ENCODE measurements at places on chromosomes 5 and 9.

- no peak for DNase-seq
Observed at GRCh38 chr9:26132746-26133312, 454.6 kb upstream of the TUSC1 start.

- peak; percentile 32 for DNase-seq
Observed at GRCh38 chr5:10635867-10636350, 72.0 kb downstream of the ANKRD33B start.

DNA sequence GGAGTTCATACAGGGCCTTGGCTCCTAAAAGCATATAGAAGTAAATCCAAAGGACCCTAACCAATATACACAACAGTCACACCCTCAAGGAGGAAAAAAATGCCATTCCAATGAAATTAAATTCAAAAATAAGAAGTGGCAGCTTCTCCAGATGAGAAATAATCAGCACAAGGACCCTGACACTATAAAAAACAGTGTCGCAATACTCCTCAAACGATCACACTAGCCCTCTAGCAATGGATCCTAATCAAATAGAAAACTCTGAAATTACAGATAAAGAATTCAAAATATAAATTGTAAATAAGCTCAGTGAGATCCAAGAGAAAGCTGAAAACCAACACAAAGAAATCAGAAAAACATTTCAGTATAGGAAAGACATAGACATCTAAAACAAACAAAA, 33.5 kb upstream of the HTR4 start:
- DNase-seq = no peak

- DNase-seq = no peak
Observed at GRCh38 chr5:98563885-98564653, 209.4 kb upstream of the RGMB start.

GRCh38 chr5:175920231-175920811, 47.8 kb downstream of the THOC3 start:
- peak; percentile 78 for DNase-seq

- DNase-seq = peak; percentile 15
Observed at GRCh38 chr9:82284758-82285157, 296.2 kb downstream of the SPATA31D1 start.

- DNase-seq = peak; percentile 14
Observed at GRCh38 chr5:20514145-20514544, 526.1 kb upstream of the CDH18 start.

DNA sequence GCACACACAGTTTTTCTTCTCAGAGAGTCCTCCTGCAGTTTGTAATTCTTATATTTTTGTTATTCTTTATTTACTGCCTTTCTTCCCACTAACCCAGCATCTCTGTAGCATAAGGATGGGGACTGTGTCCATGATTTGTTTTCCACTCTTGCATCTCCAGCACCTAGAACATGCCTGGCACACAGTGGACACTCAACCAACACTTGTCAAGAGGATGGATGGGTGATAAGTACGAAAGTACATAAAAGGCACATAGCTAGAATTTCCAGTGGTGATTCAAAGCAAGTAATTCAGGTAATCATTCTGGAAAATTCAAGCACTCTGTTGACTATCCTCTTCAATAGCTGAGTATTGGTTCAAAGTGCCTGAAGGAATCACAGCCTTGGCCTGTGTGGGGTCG, 60.2 kb upstream of the TRIO start:
- DNase-seq = no peak

- DNase-seq = no peak
Observed at GRCh38 chr5:95707055-95707454, 24.1 kb upstream of the RHOBTB3 start.

DNA sequence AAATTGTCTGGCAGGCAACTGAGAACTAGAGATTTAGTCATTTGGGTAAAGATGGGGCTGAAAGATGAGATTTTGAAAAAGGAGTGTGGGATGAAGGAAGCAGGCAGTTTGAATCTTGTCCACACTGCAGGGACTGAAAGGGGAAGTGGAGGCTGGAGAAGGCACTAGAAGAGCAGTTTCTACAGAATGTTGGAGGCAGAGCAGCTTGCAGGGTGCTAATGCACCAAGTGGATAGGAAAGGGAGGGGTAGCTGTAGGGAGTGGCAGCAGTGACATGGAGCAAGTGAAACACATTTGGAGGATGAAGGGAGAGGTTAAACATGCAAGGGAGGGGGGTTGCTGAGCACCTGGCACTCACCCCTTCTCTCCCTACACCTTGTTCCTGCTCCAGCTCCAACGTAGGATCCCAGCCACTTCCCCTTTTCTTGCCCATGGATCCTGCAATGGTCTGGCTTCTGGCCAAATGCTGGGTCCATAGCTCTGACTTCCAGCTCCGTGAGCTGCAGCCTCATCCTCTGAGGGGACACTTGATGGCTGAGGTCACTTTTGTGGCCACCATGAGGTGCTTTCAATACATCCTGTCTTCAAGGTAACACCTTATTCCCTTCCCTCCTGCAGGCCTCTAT, 30.0 kb upstream of the FGD3 start:
- DNase-seq = no peak

DNA sequence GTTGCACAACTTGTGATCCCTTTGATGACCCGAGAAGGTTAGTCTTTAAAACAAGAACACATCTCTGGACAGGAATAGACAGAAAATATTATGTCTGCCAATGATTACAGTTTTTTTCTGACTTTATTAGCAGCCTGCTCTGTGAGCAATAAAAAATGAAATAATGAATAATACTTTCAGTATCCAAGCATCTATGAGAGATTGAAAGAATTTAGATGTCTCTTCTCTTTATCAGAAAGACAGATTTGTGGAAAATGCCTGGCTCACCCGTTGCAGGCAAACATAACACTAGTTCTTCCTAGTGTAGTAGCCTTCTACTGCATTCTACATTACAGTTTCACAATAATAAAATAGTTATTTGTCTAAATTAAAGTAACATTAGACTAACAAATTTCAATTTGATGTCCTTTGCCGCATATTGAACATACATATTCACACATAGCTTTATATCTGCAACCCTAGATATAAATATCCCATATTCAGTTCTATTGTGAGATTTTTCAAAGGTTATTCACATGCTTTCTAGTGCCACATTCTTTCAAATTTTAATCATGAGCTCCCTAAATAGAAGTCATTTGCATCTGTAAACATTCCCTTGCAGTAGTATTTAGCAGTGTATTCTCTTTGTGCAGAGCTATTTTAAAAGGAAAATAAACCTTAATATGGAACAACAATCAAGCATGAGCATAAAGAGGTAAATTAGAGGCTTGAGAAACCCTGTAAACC, 267.3 kb downstream of the EFNA5 start:
- DNase-seq = no peak

GRCh38 chr5:115551415-115551814, 6.8 kb upstream of the FEM1C start:
- DNase-seq = peak; percentile 85

DNA sequence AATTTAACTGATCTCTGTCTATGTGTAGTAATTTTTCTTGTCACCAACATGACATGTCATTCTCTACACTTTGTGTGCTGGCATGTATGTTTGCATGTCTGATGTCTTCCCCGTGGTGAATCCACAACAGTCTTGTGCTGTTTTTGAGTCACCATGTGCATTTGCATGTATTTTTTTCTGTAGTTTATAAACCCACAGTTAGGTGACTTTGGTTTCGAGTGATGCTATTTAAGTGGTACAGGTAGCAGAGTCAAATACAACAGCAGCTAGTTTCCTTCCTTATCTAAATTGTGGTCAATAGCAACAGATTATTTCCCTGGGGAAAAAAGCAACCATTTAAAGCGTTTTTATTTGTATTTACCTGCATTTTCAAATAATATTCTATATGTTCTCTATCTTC, 89.9 kb upstream of the FSD1L start:
- no peak for DNase-seq
